NCI-H1436 (cell line): ENCODE measurements at places on chromosomes 5 and 9.

DNA sequence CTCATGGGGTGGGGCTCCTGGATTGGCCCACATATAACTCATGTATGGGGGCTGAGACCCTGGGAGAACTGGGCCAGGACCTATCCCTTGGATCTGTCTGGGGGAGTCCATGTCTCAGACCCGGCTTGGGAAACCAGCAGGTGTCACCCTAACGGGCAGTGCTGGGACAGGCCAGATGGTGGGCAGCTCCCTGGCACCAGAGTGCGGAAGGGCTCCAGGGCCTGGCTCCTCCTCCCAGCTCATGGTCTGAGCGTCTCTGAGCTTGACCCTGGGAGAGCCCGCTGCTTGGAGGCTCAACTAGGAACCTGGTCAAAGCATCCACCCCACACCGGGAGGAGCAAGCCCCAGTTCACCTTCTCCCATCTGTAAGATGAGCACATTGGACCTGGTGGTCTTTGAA lies 15.5 kb upstream of the NCS1 start:
- DNase-seq, result no peak

DNA sequence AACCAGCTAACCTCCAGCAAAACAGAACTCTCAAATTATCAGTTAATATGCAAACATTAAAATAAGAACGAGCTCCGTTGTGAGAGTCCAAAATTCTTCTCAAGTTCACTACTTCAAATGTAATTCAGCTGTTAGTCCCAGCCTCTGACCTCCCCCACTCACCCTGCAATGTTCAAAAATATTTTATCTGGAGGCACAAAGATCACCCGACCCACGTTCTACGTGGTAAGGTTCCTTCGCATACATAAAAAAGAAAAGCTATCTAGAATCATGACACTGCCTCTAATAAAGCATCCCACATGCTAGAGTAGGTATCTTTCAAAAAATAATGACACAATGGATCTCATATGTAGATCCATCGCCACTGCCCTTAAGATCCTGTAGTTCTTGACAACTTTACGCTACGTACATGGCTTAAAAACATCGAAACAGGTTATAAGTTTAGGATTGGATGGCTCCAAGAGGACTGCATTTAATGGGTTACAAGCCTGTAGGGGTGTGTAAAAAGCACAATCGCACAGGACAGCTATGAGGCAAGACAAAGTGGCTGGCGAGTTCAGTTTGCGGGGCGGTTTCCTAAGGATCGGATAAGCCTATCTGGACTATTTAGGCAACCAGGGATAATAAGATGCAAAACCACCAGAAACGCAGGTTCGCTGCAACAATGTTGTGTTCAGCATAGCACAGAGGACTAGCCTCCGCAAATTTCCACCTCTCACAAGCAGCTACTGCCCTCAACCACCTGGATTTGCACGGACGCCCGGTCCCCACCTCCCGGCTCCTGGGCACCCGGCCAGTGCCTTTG lies 969 bp downstream of the CLK4 start:
- DNase-seq, result no peak

DNA sequence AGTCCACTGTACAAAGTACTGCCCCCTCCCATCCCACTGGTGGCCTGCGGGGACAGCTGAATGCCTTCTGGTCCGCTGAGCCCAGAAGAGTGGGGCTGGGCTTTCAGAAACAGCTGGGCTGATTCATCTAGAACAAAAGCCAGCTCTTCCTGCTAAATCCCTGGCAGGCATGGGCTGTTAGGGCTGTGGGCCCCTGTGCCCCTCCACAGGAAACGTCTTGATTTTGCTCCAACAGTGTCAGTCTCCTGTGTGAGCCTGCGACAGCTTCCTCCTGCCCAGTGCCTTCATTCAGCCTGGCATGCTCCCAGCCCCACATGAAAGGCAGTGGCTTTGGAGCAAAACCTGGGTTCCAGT lies 6.9 kb upstream of the GSN start:
- no peak for DNase-seq

- no peak for DNase-seq
These were observed 56.1 kb upstream of the GLRX start for GRCh38 chr5:95878417-95879323.
